ENCODE measurements at places on chromosomes 11 and 22.

- no peak for DNase-seq
Measured at GRCh38 chr11:120403966-120404365, 67.8 kb downstream of the ARHGEF12 start.

DNA sequence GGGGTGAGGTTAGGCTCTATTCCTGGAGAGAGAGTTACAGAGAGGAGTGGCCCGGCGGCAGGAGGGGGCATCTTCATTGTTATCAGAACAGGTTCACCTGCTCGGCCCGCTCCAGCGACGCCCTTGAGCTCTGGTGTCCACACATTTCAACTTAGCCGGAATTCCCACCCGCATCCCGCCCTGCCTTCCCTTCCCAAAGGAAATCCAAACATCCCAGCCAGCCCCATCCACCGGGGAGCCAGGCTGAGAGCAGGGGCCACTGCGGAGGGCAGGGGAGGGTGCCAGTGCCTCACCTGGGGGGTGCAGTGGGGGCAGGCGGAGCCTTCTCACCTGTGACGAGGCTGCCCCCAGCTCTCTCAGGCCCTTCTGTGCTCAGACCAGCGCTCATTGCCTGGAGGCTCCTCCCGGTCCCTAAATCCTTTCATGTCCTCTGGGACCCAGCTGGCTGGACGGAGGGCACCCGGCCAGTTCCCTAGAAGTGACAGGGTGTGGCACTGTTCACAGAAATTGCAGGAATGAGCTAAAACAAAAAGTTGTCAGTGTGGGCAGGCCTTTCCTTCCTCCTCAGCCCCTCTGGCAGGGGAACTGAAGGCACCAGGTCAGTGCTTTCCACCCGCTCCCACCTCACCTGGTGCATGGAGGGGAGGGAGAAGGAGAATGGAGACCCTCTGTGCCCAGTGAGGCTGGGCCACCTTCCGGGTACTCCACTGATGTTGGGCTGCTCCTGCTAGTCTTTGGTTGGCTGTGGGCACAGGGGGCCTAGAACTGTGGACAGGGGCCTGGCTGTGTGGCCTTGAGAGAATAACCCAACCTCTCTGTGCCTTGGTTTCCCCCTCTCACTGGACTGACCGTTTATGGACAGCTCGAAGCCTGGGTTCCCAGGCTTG lies 2.2 kb upstream of the MRGPRG start:
- DNase-seq = no peak

DNA sequence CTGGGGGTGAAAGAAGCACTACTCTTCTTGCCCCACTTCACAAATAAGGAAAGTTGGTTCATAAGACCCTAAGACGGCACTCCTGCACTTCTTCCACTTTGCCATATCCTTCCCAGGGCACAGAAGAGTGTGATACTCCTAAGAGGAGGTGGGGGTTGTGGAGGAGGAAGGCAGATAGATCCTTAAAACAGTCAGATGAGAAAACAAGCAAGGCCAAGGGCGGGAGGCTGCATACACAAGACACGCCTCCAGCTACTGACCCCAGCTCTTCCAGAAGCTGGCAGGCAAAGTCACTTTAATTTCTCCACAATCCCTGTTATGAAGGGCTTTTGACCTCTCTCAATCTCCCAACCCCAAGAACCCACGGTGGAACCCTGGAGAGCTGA lies 1.6 kb upstream of the CHRM4 start:
- no peak for DNase-seq

GRCh38 chr11:94672636-94673035 lies 95.5 kb upstream of the AMOTL1 start:
- no peak for DNase-seq

DNA sequence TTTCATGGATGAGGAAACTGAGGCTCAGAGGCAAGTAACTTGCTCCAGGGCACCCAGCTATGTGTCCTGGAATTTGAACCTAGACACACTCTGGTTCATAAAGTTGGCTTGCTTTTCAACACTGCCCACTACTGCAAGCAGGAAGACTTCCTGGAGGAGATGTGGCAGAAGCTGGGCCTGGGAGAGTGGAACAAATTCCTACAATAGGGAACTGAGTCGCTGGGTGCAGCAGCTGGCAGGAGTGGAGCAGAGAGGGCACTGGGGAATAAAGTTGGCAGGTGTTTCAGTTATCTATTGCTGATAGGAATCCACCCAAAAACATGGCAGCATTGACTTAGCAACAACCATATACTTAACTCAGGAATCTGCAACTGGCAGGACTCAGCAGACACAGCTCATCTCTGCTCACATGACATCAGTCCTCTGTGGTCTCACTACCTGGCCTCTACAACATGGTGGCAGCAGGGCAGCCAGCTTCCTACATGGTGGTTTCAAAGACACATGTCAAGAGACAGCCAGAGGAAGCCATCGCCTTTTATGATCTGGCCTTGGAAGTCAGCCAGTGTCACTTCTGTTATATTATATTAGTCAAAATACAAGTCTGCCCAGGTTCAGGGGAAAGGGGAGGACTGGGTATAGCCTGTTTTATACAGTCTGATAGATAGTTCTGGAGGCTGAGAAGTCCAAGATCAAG lies 10.6 kb upstream of the CARD10 start:
- no peak for DNase-seq

DNA sequence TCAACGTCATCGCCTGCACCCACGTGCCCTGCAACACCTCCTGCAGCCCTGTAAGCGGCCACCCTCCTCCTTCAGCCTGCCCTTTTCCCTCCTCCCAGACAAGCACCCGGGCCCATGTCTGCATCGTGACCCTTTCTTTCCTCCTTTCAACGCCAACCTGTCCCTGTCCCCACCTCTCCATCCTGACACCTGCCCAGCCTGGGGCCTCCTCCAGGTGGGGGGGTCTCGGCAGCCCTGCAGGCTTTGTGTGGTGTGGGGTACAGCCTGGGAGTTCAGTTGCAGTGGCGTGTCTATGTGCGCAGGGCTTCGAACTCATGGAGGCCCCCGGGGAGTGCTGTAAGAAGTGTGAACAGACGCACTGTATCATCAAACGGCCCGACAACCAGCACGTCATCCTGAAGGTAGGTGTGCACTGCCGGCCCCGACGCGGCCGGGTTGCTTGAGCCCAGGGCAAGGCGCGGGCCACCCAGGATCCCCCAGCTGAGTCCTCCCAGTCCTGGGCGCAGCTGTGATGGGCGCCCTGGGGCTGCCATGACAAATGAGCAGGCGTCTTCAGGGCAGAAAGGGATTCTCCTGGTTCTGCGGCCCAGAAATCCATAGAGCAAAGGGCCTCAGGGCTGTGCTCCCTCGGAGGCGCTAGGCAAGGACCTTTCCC lies 33.7 kb downstream of the MUC2 start:
- DNase-seq = no peak

GRCh38 chr11:14288189-14288935 lies 70.6 kb downstream of the RRAS2 start:
- no peak for DNase-seq
